ENCODE measurements at places on chromosomes 6 and 20. TPM values are rescaled to one million over a fixed set of nuclear protein-coding genes. Genes with fewer than 3 reads are reported as not detected.

DNA sequence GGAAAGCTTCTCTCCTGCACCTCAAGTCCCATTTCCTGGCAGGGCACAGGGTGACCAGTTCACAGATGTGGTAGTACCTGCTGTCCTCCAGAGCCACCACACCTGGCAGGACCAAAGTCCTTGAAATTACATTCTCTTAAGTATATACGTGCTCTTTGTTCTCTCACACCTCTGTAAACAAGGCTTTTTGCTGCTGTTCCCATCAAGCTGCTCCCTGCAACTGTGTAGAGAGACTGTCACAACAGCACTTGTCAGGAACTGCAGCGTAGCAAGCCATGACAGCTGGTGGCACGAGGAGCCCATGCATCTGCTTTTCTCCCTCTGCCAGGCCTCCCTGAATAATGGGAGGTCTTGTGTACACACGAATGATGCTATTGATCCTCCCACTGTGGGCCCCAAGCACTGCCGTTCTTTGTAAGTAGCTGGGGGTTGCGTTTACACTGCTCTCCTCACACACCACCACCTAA is 431.8 kb downstream of the CD83 start:
- H3K4me3 ChIP-seq = no peak overlapping the region
- H3K27ac ChIP-seq = no peak overlapping the region
- no peaks in the 10 kb centered on the region for H3K36me3 ChIP-seq
- peaks cover 4% of the 10 kb centered on the region for H3K4me1 ChIP-seq

GRCh38 chr6:159360306-159360705 is 191.1 kb downstream of the FNDC1 start:
- H3K27ac ChIP-seq = no peak overlapping the region
- DNase-seq = peak; percentile 6
- no peaks in the 10 kb centered on the region for H3K4me1 ChIP-seq
- H3K4me3 ChIP-seq = no peak overlapping the region
- no peaks in the 10 kb centered on the region for H3K27me3 ChIP-seq
- H3K36me3 ChIP-seq = no peaks in the 10 kb centered on the region

- H3K27ac ChIP-seq = no peak overlapping the region
- H3K4me3 ChIP-seq = no peak overlapping the region
- DNase-seq = no peak
- no peaks in the 10 kb centered on the region for H3K4me1 ChIP-seq
These were observed 319.3 kb upstream of the CITED2 start for GRCh38 chr6:139693735-139694134.

GRCh38 chr6:71106276-71106675 is 149.4 kb upstream of the B3GAT2 start:
- no peak overlapping the region for H3K27ac ChIP-seq
- no peaks in the 10 kb centered on the region for H3K27me3 ChIP-seq
- no peak for DNase-seq
- H3K4me1 ChIP-seq = peaks cover 2% of the 10 kb centered on the region
- H3K4me3 ChIP-seq = no peak overlapping the region

DNA sequence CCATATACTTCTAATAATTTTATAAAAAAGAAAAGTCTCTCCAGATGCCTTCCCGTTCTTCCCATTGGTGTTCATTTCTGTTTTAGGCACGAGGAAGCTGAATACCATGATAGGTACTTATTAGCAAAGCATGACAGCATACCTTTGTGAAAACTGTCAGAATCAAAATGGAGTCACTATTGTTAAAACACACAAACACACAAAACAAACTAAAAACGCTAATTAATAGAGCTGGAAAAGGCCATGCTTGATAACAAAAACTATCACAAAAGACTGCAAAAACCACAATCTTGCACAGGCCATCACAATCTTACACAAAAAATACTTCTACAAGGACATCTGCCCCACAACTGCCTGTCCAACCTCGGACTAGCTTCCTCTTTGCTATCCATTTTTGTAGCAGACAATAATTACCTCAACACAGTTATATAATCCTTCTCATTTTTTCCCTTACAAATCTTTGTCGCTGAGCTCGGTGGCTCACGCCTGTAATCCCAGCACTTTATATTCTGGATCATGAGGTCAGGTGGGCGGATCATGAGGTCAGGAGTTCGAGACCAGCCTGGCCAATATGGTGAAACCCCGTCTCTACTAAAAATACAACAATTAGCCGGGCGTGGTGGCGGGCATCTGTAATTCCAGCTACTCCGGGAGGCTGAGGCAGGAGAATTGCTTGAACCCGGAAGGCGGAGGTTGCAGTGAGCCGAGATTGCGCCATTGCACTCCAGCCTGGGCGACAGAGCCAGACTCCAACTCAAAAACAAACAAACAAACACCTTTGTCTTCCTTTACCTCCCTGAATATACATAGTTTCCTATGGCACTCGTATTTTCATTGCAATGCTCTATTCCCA is 3.2 kb upstream of the ABT1 start:
- H3K4me3 ChIP-seq = no peak overlapping the region
- peaks cover 2% of the 10 kb centered on the region for H3K4me1 ChIP-seq
- no peaks in the 10 kb centered on the region for H3K27me3 ChIP-seq
- peaks cover 2% of the 10 kb centered on the region for H3K36me3 ChIP-seq
- DNase-seq = no peak
- H3K27ac ChIP-seq = no peak overlapping the region

GRCh38 chr6:37239526-37239925 is 18.0 kb upstream of the TBC1D22B start:
- H3K36me3 ChIP-seq = no peaks in the 10 kb centered on the region
- H3K4me3 ChIP-seq = no peak overlapping the region
- peak overlapping the region; percentile 91 for H3K27ac ChIP-seq
- peaks cover 19% of the 10 kb centered on the region for H3K4me1 ChIP-seq

DNA sequence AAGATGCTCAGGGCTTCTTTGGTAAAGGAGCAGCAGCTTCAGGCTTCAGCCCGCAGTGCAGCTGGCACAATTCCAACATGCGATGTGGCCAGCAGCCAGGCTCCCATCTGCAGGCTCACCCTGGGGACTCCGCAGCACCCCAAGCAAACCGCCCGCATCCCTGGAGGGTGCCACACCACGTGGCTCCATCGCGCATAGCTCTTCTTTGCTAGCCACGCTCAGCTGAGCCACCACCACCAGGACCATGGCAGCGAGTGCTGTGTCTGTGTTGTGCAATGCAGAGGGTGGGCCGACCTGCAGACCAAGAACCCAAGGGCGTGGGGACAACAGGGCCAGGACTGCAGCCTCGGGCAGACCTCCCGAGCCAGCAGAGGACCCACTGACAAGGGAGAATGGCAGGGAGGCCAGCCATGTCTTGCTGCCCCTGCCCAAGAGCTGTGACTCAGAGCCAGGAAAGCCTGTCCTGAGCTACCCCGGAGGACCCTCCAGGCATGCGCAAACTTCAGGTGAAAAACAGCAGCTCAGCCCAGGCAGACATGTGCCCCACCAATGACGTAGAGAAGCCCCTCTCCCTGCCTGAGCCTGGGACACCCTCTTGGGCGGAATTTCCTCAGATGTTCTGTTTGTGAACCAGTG is 87.8 kb downstream of the GINS1 start:
- H3K27me3 ChIP-seq = no peaks in the 10 kb centered on the region
- H3K27ac ChIP-seq = no peak overlapping the region
- no peak for DNase-seq
- no peaks in the 10 kb centered on the region for H3K4me1 ChIP-seq
- no peaks in the 10 kb centered on the region for H3K36me3 ChIP-seq

- no peak overlapping the region for H3K4me3 ChIP-seq
- H3K4me1 ChIP-seq = no peaks in the 10 kb centered on the region
- H3K36me3 ChIP-seq = no peaks in the 10 kb centered on the region
- no peaks in the 10 kb centered on the region for H3K27me3 ChIP-seq
- no peak for DNase-seq
- H3K27ac ChIP-seq = no peak overlapping the region
These were observed 20.3 kb downstream of the ASXL1 start for GRCh38 chr20:32378461-32378860.

DNA sequence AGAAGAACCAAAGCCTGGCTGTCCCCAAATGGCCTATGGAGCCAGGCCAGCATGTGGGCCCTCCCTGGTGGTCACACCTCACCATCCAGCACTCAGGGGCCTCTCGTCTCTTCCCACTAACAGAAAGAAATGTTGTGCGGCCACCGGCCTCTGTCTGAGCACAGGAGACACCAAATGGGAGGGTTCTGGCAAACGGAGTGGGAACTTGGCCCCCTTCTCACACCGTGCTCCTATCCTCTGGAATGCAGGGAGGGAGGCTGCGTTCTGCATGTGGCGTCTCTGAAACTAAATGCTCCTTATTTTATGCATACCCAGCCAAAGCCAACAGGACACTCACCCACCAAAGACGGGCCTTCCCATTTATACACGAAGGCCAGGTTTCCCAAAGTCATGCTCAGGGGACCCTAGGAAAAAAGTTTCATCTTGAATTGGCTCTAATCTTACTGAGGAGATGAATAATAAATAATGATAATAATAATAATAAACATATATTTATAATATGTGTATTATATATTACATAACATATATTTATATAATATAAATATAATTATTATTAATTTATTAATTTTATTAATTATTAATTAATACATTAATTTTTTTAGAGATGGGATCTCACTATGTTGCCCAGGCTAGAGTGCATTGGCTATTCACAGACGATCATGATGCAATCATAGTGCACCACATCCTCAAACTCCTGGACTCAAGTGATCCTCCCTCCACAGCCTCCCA is 102.4 kb downstream of the FOXF2 start:
- H3K27ac ChIP-seq = no peak overlapping the region
- DNase-seq = no peak
- no peaks in the 10 kb centered on the region for H3K36me3 ChIP-seq

Gene GSTA2
- not detected for polyA plus RNA-seq

Gene GPLD1
- 0.01 TPM for polyA plus RNA-seq

Gene ASIP
- not detected for polyA plus RNA-seq

Gene MRAP2
- 0.10 TPM for polyA plus RNA-seq

Gene HLA-DPB1
- 11.0 TPM for polyA plus RNA-seq

Gene GLP1R
- not detected for polyA plus RNA-seq

Gene GJA10
- not detected for polyA plus RNA-seq

Gene ZSCAN23
- polyA plus RNA-seq = 3.8 TPM
